Activated B cell treated with CpG ODN at 0.5 μM for 24 hours (primary cell): ENCODE measurements at places on chromosomes 2 and 18.

- no peak for DNase-seq
Measured at GRCh38 chr18:38362286-38362792, 796.7 kb upstream of the CELF4 start.

DNA sequence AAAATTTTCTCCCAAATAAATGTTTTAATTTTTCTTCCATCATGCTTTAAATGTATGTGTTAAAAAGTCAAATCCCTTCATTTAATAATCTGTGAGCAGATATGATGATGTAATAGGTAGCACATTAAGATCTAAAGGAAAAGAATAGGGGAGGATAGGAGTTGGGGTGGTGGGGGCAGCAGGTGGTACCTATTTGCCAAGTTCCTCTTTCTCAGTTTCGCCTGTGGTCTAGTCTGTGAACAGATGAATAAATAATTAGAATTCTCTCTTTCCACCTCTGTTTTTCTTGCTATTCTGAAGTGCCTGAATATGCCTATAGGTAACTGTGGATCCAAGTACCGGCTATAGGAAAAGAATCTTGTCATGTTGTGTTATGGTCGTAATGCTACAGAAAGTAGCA is 152.5 kb downstream of the NRXN1 start:
- no peak for DNase-seq

DNA sequence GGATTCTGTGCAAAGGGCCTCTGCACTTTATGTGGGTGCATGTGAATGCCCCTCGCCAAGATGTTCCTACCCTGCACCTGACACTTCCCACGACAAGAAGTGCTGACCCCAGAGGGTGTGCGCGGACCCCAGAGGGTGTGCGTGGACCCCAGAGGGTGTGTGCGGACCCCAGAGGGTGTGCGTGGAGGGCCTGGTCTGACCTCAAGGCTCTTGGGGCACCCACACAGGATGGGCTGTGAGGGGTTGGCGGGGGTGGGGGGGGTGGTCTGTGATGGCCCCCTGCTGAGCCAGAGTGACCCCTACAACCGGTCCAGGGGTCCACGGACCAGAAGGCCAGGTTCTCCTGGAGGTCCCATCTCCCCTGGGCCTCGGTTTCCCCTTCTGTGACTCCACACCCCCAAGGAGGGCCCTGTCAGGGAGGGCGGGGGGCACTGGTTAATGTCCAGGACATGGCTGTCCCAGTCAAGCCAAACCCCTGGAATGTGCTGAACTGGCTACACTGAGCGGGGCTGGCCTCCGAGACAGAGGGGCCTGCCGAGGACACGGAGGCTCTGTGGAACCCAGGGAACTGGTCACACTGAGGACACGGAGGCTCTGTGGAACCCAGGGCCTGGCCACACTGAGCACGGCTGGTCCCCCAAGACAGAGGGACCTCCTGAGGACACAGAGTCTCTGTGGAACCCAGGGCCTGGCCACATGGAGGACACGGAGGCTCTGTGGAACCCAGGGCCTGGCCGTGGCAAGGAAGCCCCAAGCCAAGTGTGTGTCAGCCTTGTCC is 3.1 kb downstream of the NEU4 start:
- DNase-seq, result no peak

DNA sequence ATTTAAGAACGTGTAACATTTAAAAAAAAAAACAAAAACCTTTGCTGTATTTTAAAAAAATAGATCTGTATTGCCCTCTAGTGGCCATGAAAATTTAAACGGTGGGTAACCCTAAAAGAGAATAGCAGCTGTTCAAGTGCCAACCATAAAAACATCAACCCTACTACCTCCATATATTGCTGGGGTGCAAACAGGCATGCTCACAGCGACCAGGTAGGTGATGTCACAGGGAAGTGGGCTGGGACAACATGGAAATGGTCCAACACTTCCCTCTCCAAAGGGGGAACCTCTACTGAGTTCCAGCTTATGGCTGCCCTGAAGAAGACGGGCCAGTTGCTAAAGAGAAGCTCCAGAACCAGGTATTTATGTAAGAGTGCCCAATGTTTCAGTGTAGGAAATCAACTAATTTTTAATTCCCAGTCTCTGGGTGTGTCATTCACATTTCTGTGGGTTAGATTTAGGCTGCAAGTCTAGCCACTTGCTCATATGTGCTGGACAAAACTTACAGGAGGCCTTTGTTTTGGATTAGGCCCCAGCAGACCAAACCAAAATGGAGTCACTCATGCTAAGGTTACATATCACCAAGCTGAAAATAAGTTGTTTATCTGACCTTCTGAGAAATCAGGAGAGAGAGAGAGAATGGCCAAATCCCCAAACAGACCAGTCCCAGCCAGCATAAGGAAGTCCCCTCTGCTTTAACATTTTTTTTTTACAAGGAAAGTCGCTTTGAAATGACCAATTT is 54.5 kb downstream of the SKA1 start:
- DNase-seq, result no peak

GRCh38 chr2:168798888-168799410 is 3.5 kb upstream of the NOSTRIN start:
- no peak for DNase-seq

DNA sequence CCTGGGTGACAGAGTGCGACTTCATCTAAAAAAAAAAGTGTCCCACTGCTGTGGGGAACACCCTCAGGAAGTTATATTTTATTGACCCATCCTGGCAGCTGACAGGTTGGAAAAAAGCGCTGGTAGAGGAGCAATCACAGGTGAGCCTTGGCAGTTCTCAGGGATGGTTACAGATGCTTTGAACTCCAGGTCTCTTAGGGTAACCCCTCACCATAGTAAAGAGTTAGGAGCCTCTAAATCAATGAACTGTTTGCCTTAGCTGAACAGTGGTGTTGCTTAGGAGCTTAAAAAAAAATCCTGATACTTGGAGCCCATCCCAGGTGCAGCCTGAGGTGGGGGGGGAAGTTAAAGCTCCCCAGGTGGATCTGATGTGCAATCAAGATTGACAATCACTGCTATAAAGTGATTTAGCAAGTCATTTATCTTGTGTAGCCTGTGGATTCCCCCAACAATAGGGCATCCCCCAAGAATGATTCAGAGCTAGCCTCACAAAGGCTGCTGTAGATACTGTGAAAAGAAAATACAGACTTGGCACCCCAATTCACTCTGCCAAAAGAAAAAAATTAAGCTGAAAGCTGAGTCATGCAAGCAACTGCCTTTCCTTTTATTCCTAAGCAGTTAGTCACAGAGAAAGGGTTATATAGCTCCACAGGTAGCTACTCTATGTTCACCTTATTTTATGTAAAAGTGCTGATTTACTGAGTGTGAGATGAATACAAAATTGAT is 14.8 kb downstream of the SLC16A14 start:
- DNase-seq, result no peak

DNA sequence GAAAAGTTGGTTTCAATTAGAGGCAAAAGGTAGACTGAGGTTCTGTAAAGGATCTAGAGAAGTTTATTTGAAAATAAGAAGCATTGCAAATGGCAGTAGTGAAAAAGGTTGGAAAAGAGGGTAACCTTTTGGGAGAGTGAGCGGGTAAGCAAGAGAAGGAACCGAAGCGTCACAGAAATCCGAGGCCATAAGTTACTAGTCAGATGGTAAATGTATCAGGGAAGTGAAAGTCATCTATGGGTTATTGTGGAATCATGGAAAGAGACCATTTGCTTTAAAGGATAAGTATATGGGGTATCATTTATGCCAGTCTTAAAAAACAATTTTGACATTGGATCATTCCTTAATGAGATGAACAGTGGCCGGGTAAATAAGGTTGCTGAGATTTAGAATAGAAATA is 30.5 kb downstream of the EML4 start:
- no peak for DNase-seq

GRCh38 chr2:21658907-21659477 is 535.2 kb downstream of the TDRD15 start:
- no peak for DNase-seq

DNA sequence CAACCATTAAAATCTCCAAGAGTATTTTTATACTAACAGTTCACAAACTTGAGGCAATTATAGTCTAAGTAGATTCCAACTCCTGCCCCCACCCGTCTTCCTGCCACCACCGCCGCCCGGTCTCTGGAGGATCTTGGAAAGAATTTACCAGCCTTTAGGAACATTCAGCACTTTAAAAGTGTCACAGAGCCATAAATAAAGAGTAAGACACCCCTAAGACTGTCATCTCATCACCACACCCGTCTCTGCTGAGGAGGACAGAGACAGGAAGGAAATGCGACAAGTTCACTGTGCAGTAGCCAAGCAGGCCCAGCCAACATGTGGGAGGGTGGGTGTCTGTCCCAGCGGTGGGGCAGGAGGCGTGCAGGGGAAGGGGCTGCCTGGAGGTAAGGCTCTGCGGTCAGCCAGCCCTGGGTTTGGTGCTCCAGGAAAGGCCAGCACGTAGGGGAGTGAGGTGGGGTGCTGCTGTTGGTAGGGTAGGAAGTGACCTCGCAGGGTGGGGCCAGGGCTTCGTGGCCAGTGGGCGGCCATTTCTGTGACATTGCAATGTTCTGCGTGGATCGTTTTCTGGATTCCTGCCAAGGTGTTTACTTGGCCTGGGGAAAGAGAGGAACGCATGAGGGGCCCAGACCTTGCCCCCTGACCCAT is 111.6 kb downstream of the FAM210A start:
- peak; percentile 46 for DNase-seq

GRCh38 chr2:179938026-179938425 is 69.1 kb downstream of the CWC22 start:
- no peak for DNase-seq

DNA sequence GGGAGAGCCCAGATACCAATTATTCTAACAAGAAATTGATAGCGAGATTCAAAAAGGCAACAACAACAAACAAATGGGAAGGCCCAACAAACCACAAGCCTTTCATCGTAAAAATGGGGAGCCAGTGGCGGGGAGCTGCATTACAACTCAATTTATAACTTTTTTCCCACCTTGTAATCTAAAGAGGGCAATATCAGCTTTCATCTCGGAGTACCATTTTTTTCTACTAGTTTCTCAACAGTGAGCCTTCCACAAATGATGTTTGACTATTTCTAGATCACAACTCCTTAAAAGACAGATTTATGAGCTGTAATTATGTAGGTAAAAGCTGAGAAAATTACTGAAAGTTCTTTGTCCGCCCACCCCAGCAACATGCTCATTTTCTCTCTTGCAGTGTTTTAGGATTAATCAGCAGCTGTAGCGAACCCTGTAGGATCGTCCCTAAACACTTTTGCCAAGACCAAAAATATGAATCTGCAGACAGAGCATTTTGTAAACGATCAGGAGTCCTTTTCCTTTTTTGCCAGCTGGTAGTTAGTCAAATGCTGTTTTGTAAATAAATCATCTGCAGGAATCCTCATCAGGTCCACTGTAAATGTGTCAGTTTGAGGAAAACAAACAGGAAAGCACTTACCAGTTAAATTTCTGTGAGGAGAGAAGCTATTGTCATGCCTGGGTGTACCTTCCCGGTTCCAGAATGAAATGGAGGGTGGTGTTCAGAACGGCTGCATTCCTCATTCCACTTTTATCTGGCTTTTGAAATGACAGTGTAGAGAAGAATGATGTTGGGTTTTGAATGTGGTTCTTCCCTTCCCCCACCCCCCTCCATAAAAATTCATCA is 53.2 kb downstream of the EEF1B2 start:
- DNase-seq, result no peak

GRCh38 chr2:228268301-228268700 is 86.8 kb upstream of the SPHKAP start:
- DNase-seq, result no peak

DNA sequence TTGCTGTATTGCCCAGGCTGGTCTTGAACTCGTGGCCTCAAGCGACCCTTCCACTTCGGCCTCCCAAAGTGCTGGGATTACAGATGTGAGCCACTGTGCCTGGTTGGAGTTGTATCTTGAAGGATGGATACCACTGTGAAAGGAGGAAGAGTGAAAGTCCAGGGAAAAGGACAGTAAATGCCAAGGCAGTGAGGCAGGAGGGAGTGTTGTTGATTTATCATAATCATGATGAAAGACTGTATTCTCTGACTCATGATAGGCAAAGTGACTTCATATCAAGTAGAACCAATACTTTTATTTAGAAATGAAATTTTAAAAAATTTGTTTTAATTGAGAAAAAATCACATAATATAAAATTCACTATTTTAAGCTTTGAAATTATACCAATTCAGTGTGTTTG is 162.3 kb downstream of the ARHGAP28 start:
- DNase-seq, result no peak

DNA sequence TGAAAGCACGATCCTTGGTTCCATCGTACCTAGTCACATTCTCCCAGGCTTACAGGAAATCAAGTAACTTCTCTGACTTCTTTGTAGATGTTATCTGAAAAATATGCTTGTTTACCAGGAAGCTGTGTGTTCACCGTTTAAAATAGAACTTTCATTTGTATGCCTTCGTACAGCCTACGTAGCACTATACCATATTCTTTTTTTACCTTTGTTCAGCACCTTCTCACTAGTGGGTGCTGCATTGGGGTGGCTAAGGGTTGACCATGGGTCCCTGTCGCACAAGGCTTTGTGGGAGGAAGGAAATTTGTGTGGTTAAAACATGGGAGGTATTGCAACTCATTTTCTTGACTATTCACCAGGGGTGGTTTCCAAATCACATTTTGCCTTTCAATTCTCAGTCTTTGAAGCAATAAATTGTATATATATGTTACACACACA is 16.6 kb downstream of the MALT1 start:
- no peak for DNase-seq
